ENCODE measurements at places on chromosomes 7 and 10.

DNA sequence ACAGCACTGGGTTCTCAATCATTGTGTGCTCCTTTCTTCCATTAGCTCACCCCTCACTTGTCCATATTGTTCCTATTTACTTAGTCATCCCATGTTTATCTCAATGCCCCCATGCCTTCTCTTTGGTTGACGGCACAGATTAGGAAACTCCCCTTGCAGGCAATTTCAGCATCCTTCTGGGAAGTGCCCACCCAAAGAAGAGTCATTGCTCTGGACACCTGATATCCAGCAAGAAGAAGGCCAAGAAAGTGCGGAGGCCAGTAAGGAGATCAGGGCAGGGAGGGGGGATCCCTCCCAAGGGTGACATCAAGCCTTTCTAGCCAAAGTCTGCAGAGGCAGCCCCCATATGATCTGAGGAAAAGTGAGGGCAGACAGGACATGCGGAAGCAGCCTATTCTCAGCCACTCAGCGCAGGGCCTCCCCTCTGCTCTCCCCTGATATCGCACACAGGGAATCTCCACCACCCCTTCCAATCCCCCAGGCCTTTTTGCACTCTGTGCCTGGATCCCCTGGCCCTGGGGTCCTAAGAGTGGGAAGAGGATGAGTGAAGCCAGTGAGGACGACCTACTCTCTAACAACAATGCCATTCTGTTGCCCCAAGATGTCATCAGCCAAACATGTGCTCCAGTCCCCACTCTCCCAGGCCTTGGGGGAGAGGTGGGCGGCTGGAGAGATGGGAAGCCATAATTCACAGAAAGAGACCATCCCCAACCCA is 1.8 kb downstream of the TRPV6 start:
- H3K27me3 ChIP-seq: peaks cover 17% of the 10 kb centered on the region
- no peaks in the 10 kb centered on the region for H3K4me1 ChIP-seq
- DNase-seq: no peak

- no peaks in the 10 kb centered on the region for H3K36me3 ChIP-seq
- peak overlapping the region; percentile 97 for H3K4me3 ChIP-seq
- 0 out of 2 replicates have a peak, but pooled peaks cover 4% of the 10 kb centered on the region for H3K4me1 ChIP-seq
- DNase-seq: peak; percentile 100
- H3K27ac ChIP-seq: peak overlapping the region; percentile 92
Observed at GRCh38 chr7:21427182-21427870, 557 bp upstream of the SP4 start.

- peak; percentile 93 for DNase-seq
- peak overlapping the region; percentile 51 for H3K4me3 ChIP-seq
- H3K36me3 ChIP-seq: peaks cover 22% of the 10 kb centered on the region
- H3K27me3 ChIP-seq: no peaks in the 10 kb centered on the region
Observed at GRCh38 chr10:95260397-95260881, 30.4 kb downstream of the PDLIM1 start.

DNA sequence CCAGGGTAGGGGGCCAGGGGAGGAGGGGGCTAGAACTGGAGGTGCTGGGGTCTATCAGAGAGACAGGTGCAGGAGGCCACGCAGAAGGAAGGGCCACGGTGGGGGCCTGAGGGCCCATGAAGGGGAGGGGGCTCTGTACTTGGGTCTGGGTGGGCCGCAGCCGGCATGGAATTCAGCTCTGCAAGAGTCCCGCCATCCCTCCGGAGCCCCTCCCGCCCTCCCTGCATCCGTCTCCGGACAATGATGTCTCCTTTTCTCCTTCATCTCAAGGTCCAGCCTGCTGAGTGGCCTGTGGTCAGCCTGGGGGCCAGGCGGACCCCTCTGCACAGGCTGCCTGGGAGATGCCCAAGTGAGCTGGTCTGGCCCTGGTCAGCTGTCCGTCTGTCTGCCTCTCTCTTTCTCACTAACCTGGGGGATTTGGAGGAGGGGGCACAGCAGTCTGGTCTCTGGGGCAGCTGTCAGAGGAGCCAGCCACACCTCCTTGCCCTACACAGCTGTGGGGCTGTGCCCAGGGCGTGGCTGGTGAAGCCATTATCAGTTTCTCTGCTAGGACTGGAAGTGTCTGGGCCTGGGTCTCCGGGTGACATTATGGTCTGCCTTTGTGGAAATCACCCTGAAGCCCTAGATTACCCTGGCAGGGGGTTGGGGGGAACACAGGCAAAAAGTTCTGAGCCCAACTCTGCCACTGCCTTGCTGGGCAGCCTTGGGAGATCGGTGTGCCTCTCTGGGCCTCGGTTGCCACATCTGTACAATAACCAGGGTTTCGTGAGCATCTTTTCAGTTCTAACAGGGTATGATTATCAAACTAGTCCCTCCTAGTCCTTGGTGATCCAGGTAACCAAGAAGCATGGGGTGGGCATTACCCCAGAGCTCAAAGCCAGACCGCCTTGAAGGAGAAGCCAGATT is 19.0 kb upstream of the HSPB1 start:
- no peak overlapping the region for H3K27ac ChIP-seq
- no peaks in the 10 kb centered on the region for H3K4me1 ChIP-seq
- no peaks in the 10 kb centered on the region for H3K36me3 ChIP-seq
- DNase-seq: no peak
- no peak overlapping the region for H3K4me3 ChIP-seq
- H3K27me3 ChIP-seq: peaks cover 12% of the 10 kb centered on the region

GRCh38 chr10:129614341-129614740 is 147.3 kb downstream of the MGMT start:
- peak; percentile 2 for DNase-seq
- no peaks in the 10 kb centered on the region for H3K4me1 ChIP-seq
- H3K36me3 ChIP-seq: no peaks in the 10 kb centered on the region
- H3K27me3 ChIP-seq: no peaks in the 10 kb centered on the region
- no peak overlapping the region for H3K27ac ChIP-seq
- no peak overlapping the region for H3K4me3 ChIP-seq

GRCh38 chr7:159062569-159062968 is 82.1 kb downstream of the VIPR2 start:
- no peak for DNase-seq
- no peaks in the 10 kb centered on the region for H3K4me1 ChIP-seq
- no peaks in the 10 kb centered on the region for H3K27me3 ChIP-seq
- H3K4me3 ChIP-seq: no peak overlapping the region
- no peaks in the 10 kb centered on the region for H3K36me3 ChIP-seq

DNA sequence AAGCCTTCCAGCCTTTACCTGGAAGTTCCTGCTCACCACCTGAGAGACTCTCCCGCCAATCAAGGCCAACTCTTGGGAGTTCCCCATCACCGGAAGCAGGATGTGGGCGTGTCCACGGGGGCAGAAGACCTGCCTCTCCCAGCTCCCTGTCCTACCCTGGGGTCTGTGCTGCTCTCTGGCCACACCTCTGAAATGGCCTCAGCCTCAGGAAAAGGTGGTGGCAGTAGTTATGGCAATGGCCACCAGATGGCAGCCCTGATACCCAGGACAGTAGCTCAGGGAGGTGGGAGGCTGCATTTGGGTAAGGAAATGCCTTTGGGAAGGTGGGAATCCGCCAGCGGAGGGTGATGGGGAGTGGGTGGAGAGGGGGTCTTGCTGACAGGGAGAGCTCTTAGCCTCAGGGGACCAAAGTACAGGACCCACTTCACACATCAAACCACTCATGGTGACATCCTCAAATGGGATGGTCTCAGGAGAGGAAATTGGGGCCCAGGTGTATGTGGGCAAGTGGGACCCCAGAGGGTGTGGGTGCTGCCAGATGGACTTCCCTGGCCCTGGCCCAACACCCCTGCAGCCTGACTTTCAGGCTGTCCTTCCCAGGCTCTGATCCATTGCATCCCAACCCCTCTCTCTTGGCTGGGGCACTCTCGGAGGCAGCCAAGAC is 33.9 kb downstream of the KAZALD1 start:
- H3K4me1 ChIP-seq: no peaks in the 10 kb centered on the region
- DNase-seq: peak; percentile 74
- H3K36me3 ChIP-seq: no peaks in the 10 kb centered on the region

DNA sequence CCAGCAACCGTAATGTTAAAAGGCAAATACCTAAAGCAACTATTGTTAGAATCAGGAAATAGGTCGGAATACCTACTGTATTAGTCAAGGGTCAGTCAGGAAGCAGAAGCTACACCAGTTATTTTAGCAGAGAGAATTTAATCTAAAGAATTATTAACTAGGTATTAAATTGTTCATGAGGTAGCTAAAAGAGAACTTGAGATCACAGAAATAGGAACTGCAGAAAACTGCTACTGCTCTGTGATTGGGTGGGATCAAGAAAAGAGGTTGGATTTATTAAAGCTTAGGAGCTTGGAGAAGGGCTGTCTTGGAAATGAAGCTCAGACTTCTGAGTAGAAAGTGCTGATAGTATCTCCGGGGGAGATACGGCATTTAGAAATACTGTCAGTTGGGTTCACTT is 20.0 kb upstream of the ZNF438 start:
- 0 out of 2 replicates have a peak overlapping the region, but pooled peaks have one; percentile 6 for H3K27ac ChIP-seq
- H3K4me1 ChIP-seq: peaks cover 19% of the 10 kb centered on the region
- H3K4me3 ChIP-seq: peak overlapping the region; percentile 16
- peak; percentile 46 for DNase-seq

DNA sequence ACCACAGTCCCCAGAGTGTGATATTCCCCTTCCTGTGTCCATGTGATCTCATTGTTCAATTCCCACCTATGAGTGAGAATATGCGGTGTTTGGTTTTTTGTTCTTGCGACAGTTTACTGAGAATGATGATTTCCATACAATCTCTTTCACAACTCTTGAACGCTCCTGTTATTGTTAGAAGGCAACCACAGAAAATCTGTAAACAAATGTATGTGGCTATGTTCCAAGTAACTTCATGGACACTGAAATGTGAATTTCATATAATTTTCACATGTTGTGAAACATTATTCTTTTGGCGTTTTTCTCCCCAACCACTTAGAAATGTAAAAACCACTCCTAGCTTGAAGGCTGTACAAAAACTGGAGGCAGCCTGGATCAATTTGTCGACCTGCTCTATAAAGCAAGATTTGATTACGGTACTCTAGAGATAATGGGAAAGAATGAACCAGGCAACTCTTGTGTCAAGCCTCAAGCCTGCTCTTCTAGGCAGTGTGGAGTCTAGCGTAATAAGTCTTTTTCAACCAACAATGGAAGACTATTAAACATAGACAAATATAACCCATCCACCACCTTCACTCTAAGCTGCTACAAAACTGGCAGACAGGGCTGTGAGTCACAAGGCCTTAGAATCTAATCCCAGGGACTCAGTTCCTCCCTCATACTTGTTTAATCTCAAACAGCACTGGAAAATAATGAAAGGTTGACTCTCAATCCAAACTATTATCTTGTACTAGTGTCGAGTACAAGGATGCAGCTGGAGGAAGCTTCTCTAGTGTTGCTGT is 22.7 kb downstream of the ARL3 start:
- H3K4me3 ChIP-seq: no peak overlapping the region
- peaks cover 9% of the 10 kb centered on the region for H3K36me3 ChIP-seq

DNA sequence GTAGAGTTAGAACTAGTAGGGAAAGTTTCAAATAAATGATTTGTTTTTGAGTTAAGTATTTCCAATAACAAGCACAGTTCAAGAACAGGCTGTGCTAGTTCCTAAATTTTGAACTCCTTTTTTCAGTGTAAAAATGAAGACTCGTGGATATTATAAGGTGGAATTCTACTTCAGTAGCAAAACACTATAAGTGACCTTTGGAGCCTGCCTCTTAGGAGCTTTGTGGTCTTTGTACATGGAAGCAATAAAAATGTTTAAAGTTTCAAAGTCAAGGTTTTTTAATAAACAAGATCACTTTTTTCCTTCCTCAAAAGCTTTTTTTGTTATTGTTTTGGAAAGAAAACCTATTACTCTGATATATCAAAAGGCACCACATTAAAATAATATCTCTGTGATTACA is 292.4 kb upstream of the VWC2 start:
- no peak overlapping the region for H3K4me3 ChIP-seq
- no peaks in the 10 kb centered on the region for H3K4me1 ChIP-seq
- no peak overlapping the region for H3K27ac ChIP-seq
- no peaks in the 10 kb centered on the region for H3K27me3 ChIP-seq
- DNase-seq: no peak

DNA sequence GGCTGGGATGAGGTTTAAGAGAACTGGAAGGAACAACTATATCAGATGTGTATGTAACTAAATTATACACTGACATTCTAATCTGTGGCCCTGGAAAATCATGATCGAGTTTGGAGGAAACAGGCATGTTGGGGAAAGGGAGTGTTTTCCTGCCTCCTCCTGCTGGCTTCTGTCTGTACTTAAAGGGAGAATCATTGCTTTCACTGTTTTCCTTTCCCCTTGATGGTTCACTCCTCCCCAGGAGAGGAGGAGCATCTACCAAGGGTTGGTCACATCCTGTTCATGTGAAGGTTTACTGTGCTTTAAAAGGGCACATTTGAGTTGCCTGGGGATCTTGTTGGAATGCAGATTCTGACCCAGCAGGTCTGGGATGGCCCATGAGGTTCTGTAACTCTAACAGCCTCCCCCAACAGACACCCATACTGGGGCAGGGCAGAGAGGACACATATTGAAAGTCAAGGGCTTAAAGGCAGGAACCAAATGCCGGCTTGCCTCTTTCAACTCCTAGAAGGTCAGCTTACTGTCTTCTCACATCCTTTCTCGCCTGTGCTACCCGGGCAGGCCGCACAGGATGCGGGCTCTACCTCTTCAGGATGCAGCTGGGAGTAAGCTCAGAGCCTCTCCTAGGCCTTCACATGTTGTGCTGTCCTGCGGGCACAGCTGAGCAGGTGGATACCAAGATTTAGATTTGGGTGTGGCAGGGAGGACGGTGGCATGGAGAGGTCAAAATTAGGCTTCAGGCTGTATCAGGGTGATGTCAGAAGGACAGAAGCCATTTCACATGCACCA is 694.8 kb downstream of the KCNMA1 start:
- no peak overlapping the region for H3K27ac ChIP-seq
- H3K36me3 ChIP-seq: no peaks in the 10 kb centered on the region
- H3K27me3 ChIP-seq: no peaks in the 10 kb centered on the region
- H3K4me1 ChIP-seq: peaks cover 17% of the 10 kb centered on the region

DNA sequence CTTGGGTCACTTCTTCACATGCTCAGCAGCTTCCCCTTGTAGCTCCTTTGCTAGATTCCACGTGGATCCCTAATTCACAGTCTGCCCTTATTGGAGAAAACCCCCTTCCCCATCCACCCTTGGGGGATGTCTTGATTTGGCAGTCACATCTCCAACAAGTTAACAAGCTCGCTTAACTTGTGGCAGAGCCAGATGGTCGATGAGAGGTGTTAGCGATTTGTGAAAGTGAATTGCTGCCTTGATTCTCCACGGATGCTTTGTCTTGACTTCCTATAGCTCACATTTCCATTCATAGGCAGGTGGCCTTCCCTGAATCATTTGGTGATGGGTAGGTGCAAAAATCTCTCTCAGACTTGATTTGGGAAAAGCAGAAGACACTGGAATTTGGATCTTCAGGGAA is 387.9 kb downstream of the TCERG1L start:
- H3K4me3 ChIP-seq: no peak overlapping the region
- no peaks in the 10 kb centered on the region for H3K36me3 ChIP-seq
- no peaks in the 10 kb centered on the region for H3K27me3 ChIP-seq
- no peak for DNase-seq
- H3K27ac ChIP-seq: no peak overlapping the region

GRCh38 chr7:67696878-67697277 is 700.2 kb downstream of the TYW1 start:
- H3K27me3 ChIP-seq: no peaks in the 10 kb centered on the region
- H3K4me1 ChIP-seq: no peaks in the 10 kb centered on the region
- H3K36me3 ChIP-seq: no peaks in the 10 kb centered on the region
- no peak overlapping the region for H3K4me3 ChIP-seq
- no peak overlapping the region for H3K27ac ChIP-seq

All from GM23248 (cell line).